ENCODE measurements at places on chromosomes 3 and 15.

- DNase-seq = no peak
Measured at GRCh38 chr3:59407425-59407824, 357.6 kb upstream of the CFAP20DC start.

- DNase-seq = peak; percentile 2
Measured at GRCh38 chr15:69194854-69195253, 34.4 kb downstream of the GLCE start.

GRCh38 chr3:125019271-125019670, 36.5 kb downstream of the HEG1 start:
- no peak for DNase-seq

DNA sequence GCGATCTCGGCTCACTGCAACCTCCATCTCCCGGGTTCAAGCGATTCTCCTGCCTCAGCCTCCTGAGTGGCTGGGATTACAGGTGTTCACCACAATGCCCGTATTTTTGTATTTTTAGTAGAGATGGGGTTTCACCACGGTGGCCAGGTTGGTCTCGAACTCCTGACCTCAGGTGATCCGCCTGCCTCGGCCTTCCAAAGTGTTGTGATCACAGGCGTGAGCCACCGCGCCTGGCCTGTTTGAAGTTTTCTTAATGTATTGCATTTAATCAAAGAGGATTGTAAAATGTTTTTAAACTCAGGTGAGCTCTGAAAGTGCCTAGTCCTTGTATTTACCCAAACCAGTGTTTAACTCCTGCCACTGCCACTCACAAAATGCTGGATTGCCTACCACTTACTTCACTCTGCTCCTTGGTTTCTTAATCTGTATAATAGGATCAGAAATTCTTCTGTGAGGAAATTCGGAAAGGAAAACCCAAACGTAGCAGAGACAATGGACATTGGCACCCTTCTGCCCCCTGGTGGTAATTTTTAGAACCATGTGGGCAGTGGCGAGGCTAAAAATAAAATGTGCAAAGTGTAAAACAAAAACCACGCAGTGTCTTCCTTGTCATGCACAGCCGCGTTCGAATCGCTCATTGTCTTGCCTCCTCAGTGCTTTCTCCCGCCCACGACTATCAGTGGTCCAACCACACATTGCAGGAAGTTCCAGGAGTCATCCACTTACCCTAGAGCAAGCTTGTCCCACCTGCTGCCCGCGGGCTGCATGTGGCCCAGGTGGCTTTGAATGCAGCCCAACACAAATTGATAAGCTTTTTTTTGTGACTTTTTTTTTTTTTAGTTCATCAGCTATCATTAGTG, 27.3 kb downstream of the CEP19 start:
- peak; percentile 82 for DNase-seq

- DNase-seq = no peak
Measured at GRCh38 chr3:187648177-187648576, 22.0 kb downstream of the SST start.

All from foreskin fibroblast (primary cell).